ENCODE measurements at places on chromosomes 11 and 22. TPM values are rescaled to one million over a fixed set of nuclear protein-coding genes. Genes with fewer than 3 reads are reported as not detected.

DNA sequence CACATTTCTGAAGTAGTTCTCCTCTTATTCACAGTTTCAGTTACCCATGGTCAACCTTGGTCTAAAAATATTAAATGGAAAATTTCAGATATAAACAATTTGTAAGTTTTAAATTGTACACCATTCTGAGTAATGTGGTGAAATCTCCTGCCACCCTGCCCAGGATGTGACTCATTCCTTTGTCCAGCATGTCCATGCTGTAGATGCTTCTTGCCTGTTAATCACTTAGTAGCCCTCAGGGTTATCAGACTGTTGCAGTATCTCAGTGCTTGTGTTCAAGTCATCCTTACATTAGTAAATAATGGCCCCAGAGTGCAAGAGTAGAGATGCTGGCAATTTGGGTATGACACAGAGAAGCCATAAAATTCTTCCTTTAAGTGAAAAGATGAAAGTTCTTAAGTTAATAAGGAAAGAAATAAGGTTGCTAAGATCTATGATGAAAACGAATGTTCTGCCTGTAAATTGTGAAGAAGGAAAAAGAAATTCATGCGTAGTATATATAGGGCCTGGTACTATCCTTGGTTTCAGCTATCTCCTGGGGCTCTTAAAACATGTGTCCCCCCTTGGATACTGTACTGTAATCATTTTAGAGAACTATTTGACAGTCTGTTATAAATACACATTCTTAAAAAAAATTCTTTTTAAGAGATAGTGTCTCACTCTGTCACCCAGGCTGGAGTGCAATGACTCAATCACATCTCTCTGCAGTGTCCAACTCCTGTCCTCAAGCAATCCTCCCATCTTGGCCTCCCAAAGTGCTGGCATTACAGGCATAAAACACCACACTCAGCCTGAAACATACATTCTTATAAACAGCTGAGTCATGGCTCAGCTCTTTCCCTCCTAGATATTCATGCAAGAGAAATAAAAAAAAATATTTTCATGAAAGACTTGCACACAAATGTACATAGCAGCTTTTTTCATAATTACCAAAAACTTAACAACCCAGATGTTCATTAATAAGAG is 31.3 kb downstream of the MTNR1B start:
- no peak for DNase-seq

- no peak for DNase-seq
Observed at GRCh38 chr22:36075724-36076123, 47.1 kb upstream of the RBFOX2 start.

DNA sequence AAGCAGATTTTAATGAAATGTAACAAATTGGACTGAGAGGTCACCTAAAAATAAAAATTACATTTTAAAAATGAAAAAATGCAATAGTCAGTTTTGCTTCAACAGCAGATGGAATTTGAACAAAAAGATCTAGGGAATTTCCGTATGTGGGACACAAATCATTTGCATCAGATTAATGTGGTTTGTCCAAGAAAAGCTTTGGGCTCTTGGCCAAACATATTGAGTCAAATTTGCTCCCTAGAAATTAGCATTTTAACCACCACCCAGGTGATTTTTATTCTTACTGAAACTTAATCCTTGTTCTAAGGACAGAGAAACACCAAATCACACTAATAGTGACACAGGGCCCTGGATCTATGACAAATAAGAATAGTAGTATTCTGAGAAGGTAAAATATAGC is 1477.8 kb downstream of the FAM181B start:
- DNase-seq, result no peak

- DNase-seq, result no peak
Observed at GRCh38 chr11:106420048-106420665, 342.7 kb downstream of the AASDHPPT start.

DNA sequence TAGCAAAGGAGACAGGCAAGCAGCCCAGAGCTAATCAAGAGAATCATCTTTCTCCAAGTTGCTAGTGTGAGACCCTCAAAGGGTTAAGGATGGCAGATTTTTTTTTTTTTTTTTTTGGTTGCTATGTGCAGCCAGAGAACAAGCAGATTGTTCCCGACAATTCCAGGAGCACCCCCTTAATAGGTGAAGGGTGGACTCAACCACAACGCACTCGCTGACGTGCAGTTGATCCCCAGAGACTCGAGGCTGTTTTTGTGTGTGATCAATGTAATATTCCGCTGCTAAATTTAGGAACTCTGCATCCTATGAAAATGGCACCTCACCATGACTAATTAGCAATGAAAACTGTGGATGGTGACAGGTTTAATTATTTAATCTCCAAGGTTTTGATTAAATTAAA is 789.0 kb downstream of the KCNA4 start:
- no peak for DNase-seq

Gene PTGDR2
- total RNA-seq, result 0.83 TPM

- DNase-seq, result no peak
Observed at GRCh38 chr11:128226106-128226716, 361.1 kb downstream of the ETS1 start.

DNA sequence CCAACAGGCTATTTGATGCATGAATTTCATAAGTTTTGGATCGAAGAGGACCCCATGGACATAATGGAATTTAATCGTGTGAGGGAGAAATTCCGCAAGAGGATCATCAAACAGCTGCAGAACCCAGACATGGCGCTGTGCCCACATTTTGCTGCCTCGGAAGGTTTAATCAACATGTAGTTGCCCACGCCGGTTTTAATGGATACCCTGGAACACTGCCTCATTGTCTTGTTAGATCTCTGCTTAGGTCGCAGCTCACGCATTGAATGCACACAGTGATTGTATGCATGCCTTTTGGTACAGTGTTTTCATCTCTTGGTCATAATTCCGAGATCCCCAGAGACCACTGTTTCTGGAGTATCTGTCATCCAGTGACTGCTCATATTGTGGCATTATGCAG is 46.8 kb downstream of the SLN start:
- no peak for DNase-seq

DNA sequence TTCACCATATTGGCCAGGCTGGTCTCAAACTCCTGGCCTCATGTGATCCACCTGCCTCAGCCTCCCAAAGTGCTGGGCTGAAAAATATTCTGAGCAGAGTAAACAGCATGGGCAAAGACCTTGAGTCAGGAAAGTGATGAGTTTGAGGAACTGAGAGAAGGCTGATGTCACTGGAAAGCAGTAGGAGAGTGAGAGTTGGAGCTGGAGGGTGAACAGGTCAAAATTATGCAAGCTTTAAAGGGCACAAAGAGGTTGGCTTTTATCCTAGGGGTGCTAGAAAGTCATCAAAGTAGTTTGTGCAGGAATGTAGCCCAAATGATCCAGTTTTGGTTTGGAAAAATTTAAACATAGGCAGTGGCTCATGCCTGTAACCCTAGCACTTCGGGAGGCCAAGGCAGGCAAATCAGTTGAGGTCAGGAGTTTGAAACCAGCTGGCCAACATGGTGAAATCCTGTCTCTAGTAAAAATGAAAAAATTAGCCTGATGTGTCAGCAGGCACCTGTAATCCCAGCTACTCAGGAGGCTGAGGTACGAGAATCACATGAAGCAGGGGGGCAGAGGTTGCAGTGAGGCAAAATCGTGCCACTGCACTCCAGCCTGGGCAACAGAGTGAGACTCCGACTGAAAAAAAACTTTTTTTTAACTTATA is 44.7 kb upstream of the CXCR5 start:
- DNase-seq, result no peak

DNA sequence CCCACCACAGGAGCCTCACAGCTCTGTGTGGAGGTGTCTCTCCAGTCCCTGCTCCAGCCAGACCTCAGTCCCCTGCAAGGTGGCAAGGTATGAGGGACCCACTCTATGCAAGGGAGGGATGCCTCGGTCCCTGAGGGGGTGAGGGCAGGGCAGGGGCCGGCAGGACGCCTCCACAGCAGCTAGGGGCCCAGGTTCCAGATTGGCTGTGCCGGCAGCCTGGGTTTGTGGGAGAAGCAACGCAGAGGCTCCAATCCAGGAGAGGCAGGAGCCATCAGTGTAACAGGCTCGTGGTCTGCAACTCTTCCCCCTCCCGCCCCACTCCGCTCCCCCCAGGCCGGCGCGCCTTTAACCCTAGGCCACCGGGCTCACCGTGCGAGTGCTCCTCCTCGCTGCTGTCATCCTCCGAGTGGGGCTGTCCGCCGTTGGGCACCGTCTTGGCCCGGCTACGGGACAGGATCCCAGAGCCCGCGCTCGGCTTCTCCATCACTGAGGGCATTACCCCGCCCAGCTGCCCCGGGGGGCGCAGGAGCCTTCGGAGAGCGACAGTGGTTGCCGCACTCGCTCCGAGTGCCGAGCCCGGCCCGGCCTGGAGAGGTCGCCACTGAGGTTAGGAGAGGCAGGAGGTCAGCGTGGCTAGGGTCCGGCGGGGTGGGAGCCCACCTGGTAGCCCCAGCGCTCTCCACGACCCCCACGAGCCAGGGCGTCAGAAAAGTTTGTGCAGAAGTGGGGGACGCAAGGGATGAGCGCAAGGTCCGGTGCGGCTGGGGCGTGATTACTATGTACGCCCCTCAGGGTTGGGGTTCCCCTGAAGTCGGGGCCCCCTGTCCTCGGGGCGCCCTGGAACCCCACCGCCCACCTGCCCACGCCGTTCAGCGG is 765 bp downstream of the RCOR2 start:
- no peak for DNase-seq

GRCh38 chr11:131486937-131487635 is 116.7 kb downstream of the NTM start:
- peak; percentile 27 for DNase-seq

Gene MS4A3
- total RNA-seq, result 0.40 TPM

DNA sequence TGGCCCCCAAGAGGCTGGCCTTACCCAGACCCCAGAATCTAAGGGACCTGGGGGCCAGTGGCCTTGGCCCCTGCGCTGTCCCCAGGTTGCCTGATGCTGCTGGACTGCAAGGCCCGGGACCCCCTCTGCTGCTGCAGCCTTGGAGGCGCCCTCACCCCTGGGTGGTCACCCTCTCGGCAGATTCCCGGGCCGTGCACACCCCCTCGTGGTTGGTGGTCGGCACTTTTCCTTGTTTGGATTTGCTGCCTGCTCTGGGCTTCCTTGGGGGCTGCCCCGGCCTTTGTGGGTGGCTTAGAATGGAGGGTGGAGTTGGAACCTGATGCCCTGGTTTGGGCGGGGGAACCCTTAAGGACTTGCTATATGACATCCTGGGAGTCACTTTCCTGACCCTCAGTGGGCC is 5.3 kb downstream of the RIN1 start:
- DNase-seq, result no peak

DNA sequence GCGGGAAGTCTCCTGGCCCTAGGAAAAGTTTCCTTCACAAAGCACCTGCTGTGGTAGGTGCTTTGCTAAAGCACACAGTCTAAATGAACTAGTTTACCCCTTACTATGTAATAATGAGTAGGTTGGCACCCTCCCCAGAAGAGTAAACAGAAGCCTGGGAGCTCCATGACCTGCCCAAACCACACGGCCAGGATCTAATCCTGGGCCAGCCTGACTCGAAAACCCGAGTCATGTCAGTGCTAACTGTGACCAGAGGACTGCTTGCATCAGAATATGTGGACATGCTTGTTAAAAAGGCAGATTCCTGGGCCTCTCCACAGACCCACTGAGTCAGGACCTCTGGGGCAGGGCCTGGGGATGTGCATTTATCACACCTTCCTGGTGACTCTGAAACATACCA is 67.7 kb downstream of the PANX1 start:
- DNase-seq, result peak; percentile 16

GRCh38 chr11:27088353-27088752 is 47.7 kb downstream of the BBOX1 start:
- no peak for DNase-seq

GRCh38 chr11:103939694-103940093 is 96.7 kb upstream of the DDI1 start:
- DNase-seq, result no peak

DNA sequence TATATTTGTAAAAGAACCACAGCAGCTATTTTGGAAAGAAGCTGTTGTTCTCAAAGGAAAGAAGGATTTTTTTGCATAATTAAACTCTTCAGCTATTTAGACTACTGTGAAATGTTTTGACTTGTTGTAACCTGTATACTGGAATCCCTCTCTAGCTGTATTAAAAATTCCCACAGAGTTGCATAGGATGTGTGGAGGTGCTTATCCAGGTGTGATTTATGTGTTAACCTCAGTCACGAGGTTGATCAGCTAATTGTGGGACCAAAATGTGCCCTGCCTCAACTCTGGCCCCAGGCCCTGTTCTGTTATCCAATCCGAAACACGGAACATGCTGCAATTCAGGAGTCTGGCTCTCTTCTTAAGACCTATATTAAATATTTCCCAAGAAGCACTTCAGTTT is 70.1 kb downstream of the LIF start:
- no peak for DNase-seq

- no peak for DNase-seq
Observed at GRCh38 chr11:74627381-74627780, 35.0 kb downstream of the POLD3 start.

- no peak for DNase-seq
Observed at GRCh38 chr11:63470311-63470710, 20.7 kb downstream of the PLAAT5 start.

DNA sequence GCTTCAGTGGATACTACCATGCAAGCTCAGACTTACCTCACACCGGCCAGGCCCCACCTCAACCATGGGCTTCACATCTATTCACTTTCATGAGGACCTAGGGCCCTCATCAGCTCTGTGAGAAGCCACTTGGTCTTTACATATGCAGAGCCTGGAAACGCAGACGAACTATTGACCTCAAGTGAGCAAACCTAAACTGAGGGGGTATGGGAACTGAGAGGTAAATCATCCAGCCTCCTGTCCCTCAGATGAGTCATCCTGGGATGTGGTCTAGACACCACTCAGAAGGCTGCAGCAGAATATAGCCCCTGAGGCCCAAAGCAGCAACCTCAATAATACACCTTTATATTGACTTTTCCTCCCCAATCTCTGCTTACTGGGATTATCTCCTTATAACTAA is 578.0 kb downstream of the INSC start:
- no peak for DNase-seq

- no peak for DNase-seq
Observed at GRCh38 chr11:43871051-43871450, 9.6 kb upstream of the ALKBH3 start.

Measured in mucosa of gallbladder (tissue), 1 donor.